ENCODE measurements at places on chromosomes 5 and 9. TPM values are rescaled to one million over a fixed set of nuclear protein-coding genes. Genes with fewer than 3 reads are reported as not detected.

Gene STPG3
- total RNA-seq, result not detected

Gene KCNT1
- total RNA-seq, result 0.28 TPM

Gene PCDHGA5
- total RNA-seq, result 2.9 TPM

Gene SLC46A2
- 0.20 TPM for total RNA-seq

- no peak for DNase-seq
Observed at GRCh38 chr5:39783756-39784421, 359.1 kb upstream of the DAB2 start.

GRCh38 chr9:131736431-131736830 is 3.4 kb downstream of the RAPGEF1 start:
- DNase-seq, result no peak

DNA sequence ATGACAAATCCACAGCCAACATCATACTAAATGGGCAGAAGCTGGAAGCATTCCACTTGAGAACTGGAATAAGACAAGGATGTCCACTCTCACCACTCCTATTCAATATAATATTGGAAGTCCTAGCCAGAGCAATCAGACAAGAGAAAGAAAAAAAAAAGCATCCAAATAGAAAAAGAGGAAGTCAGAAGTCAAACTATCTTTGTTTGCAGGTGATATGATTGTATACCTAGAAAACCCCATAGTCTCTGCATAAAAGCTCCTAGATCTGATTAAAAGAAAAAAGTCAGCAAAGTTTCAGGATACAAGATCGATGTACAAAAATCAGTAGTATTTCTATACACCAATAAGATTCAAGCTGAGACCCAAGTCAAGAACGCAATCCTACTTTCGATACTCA is 66.1 kb downstream of the OSMR start:
- no peak for DNase-seq

GRCh38 chr5:67474597-67475238 is 278.1 kb upstream of the CD180 start:
- DNase-seq, result no peak

DNA sequence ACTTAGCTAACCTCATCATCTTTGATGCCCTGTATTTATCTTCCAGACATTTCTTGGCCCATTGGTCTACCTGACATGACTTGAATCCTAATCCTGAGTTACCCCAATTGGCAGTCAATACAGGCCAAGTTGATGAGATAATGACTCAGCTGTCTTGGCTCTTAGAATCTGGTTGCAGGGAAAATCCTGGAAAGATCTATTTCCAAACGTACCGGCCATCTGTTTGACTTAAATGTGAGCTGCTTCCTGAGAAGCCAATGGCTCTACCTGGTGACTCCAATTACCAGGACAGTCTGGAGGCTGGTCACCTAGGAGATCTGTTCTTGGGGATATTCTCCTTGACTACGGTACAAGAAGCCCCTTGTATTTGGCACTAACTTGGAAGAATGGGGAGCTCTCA is 475.2 kb upstream of the BRINP1 start:
- no peak for DNase-seq

GRCh38 chr5:148768806-148769415 is 57.5 kb upstream of the ADRB2 start:
- no peak for DNase-seq

DNA sequence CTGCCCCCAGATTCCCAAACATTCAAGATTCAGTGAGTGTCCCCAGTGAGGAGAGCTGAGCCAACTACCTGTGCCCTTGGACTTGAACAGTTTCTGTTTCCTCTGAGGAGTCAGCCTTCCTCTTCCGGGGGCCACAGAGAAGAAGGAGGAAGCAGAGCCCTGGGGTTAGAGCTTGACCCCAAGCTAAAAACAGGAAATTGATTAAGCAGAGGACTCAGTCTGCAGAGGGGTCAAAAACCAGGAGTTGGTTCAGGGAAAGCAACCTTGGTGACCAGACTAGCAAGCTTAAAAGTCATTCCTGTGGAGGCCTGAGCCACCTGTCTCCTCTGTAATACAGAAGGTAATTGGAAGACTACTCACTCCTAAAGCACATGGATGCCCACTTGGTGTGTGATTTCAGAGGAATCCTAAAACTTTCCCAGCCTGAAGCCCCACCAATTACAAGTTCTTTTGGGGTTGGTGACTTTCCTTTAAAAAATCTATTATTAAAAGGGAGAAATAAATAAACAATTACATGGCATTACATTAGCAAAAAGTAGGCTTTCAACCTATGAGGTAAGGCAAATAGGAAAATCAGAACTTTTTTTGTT is 64.2 kb upstream of the SELENOP start:
- DNase-seq, result no peak

GRCh38 chr9:108182950-108183381 is 672.8 kb downstream of the ACTL7B start:
- DNase-seq, result no peak

DNA sequence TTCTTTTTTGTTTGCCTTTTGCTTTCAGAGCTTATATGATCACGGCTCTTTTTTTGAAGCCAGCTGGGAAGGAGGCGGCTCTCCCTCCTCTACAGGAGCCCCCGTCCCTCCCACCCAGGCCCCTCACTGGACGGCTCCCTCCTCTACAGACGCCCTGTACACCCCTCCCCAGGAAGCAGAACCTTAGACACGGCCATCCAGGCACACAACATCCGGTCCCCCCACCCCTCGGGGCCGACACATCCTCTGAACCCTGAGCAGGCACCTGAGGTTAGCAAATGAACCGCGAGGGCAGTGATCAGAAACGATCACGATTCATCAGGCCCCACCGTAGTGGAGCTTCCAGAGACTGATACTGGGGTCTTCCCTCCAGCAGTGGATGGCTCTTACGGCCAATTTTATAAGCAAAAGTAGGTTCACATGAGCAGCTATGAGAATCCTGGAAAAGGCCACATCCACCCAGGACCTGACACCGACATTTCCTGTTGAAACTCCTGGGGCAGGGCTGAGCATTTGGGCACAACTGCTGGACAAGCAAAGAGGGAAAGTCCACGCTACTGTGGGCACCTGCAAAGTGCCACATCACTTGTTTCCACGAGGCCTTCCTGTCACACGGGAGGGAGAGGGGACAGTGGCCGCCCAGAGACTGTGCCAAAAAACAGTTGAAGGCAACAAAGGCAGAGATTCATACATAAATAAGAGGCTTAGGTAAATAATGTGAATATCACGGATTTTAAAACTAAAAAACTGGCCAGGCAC is 78.9 kb downstream of the SEMA4D start:
- no peak for DNase-seq

- no peak for DNase-seq
Observed at GRCh38 chr5:139164020-139164419, 34.1 kb downstream of the SIL1 start.

DNA sequence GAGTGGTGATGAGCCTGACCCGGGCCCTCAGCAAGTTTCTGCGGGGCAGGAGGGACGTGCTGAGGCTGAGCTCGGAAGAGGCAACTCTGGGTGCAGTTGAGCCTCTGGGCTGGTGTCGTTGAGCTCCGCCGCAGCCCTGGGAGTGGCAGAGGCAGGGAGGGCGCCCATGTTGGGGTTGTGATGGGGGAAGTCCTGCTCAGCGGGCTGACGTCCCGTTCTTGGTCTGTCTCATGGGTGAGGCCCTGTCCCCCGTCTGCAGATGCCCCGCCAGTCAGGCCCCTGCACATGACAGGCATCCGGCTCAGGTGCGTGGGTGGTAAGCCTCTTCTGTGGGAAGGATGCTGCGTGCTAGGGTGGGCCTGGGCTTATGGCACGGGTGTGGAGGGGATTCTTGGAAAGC is 64.3 kb downstream of the RXRA start:
- no peak for DNase-seq

DNA sequence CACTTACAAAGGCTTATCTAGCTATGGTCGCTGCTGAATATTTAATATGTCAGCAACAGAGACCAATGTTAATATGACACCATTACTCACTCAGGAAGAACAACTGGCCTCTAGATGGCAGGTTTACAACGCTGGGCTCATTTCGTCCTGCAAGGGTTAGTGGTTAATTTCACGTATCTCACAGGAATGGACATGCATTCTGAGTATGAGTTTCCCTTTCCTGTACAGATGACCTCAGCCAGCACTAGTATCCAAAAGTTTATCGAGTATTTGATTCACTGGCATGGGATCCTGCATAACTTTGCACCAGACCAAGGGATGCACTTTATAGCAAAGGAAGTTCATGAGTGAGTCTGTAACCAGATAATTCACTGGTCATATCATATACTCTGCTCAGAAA is 8.7 kb upstream of the TRPC7 start:
- DNase-seq, result no peak

DNA sequence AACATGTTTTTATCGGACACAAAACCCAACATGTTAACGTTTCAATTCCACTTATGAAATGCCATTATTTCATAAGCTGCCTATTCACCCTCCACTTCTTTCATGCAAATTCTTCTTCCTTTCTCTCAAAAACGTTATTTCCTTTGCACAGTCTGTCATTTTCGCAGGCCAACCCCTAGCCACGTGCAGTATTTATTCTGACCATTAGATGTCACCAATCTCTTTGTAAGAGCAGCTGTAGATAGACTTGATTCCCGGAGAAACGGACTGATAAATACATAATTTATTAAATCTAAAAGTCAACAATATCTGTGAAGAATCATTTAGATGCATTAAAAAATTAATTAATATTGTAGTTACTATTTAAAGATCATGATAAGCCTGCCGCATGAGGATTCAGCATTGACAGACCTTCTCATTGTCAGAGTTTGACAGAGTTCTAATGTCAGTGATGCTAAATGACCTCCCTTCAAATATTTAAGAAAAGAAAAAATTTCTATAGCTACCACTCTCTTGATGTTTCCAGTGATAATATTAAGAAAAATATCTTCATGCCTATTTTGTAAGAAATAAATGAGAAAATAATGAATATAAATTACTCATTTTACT is 933.6 kb downstream of the CDH12 start:
- peak; percentile 77 for DNase-seq

DNA sequence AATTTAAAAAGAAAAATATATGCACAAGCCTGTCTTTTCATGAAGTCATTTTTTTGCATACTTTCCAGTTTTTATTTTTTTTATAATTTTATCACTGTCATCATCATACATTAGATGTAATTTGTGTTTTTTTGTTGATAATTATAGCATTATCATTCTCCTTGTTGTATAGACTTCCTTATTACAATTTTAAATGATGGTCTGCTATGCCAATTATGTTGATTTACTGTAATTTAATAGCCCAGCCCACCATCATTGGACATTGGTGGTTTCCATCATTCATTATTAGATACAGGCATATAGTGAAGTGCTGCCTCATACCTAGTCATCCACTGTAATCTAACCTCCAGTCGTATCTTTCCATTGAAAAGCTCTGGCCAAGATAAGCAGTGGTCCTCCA is 3.8 kb upstream of the TJP2 start:
- DNase-seq, result no peak

DNA sequence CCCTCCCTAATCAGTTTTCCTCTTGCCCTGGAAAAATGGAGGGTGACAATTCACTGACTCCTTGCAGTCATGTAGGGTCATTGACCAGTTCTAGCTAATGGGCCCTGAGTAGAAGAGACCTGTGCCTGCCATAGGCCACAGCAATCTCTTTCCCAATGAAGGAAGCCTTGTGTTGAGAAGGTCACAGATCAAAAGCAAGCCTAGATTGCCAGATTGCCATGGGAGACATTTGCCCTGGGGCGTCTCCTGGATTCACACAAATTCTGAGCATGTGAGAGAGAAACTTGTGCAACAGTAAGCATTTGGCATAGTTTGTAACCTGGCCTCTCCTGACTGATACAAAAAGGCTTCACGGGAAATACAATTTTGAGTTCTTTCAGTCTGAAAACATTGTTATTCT is 148.0 kb downstream of the NUDT12 start:
- DNase-seq, result no peak

GRCh38 chr9:13567833-13568232 is 288.3 kb upstream of the MPDZ start:
- no peak for DNase-seq
